Transverse colon (tissue), 4 donors: ENCODE measurements at places on chromosomes 11 and 22.
A peak's percentile ranks its signal among the peaks of the same experiment; 100 is the strongest.

- DNase-seq, result no peak
Measured at GRCh38 chr22:32849501-32849900, 48.0 kb downstream of the TIMP3 start.

GRCh38 chr22:32335471-32335870 lies 22.2 kb upstream of the RFPL3 start:
- no peak for DNase-seq

- DNase-seq, result no peak
Measured at GRCh38 chr11:2483426-2483825, 38.6 kb downstream of the KCNQ1 start.

DNA sequence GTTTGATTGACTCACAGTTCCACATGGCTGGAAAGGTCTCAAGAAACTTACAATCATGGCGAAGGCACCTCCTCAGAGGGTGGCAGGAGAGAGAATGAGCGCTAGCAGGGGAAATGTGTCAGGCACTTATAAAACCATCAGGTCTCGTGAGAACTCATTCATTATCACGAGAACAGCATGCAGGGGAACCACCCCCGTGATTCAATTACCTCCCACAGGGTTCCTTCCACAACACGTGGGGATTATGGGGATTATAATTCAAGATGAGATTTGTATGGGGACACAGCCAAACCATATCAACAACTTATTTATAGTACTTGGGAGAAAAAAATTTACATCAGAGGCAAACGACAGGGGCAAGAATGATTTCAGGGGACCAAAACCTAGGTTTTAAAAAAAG lies 3.0 kb downstream of the ME3 start:
- DNase-seq, result no peak

DNA sequence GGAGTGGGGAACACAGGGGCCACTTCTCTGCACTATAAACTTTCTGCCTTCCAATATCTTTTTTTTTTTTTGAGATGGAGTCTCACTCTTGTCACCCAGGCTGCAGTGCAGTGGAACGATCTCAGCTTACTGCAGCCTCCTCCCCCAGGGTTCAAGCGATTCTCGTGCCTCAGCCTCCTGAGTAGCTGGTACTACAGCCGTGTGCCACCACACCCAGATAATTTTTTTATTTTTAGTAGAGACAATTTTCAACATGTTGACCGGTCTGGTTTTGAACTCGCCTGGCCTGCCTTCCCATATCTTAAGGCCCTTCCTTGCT lies 1.7 kb downstream of the SLC3A2 start:
- DNase-seq, result no peak

- DNase-seq, result no peak
Measured at GRCh38 chr11:131491503-131491902, 121.1 kb downstream of the NTM start.

- no peak for DNase-seq
Measured at GRCh38 chr22:19056951-19057401, 65.2 kb downstream of the DGCR2 start.

DNA sequence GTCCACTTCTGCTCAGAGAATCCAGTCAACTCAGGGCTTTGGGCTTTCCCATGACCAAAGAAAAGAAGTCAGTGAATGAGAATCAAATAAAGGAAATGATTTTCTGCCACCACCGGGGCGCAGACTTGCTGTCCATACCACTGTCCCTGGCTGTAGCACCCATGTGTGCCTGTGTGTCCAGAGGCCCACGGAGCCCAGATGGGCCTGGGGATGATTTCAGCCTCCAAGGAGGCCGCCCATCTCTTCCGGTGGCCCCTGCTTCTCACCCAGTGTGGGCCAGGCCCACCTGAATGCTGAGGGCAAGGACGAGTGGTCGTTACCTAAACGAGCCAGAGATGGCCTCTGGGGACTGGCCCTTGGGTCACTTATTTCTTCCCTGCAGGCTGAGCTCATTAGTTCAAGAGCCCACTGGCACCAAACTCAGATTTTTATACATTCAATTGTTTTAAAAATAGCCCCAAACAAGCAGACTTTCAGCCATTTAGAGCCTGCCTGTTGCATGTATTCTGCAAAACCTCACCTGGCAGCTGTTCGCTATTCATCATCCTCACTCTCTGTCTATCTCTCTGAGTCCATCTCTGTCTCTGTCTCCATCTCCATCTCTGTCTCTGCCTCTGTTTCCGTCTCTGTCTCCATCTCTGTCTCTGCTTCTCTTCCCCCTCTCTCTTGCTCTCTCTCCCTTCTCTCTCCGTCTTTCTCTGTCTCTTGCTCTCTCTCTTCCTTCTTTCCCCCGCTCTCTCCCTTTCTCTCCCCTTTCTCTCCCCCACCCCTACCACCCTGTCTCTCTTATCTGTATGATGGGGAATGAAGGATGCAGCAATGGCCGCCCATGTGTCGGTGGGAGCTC lies 24.2 kb downstream of the KRTAP5-5 start:
- DNase-seq, result no peak

DNA sequence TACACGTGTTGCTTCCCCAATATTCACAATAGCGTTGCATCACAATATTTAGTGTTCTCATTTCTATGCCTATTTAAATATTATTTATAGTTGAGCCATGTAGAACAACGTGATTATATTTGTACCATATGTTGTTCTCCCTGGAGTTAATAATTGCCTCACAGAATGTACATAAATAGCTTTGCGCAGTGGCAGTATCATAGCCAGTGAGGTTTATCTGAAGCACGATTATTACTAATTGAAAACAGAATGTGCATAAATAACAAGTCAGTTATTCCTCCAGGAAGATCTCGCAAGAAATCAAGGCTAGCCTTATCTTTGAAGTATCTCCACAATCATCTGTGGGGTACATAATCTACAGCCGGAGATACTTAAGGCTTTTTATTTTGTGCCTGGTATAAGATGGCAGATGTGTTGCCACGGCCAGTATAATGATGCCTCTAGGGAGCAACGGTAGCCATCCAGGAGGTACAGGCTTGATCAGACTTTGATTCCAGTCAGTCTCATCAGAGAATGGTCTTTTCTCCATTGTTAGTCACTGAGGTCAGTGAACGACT lies 197.5 kb downstream of the MSANTD4 start:
- DNase-seq, result no peak

DNA sequence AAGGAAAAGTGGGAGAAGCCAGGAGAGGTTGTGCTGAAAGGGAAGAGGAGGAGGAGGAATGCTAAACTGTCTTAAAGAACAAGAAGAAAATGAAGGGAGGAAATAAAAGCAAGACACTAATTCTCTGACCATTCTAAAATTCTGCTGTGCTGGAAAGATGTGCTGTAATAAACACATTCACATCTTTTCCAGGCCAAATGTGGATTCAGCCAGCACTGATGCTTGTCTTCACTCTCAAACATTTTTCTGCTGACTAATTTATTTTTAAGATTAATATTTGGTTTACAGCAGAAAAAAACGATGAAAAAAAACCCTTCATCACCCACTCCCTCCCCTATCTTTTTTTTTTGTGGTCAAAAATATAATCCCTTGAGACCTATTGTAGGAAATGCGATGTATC lies 223.6 kb downstream of the SWAP70 start:
- no peak for DNase-seq

- no peak for DNase-seq
Measured at GRCh38 chr11:26621132-26621531, 49.1 kb upstream of the MUC15 start.

DNA sequence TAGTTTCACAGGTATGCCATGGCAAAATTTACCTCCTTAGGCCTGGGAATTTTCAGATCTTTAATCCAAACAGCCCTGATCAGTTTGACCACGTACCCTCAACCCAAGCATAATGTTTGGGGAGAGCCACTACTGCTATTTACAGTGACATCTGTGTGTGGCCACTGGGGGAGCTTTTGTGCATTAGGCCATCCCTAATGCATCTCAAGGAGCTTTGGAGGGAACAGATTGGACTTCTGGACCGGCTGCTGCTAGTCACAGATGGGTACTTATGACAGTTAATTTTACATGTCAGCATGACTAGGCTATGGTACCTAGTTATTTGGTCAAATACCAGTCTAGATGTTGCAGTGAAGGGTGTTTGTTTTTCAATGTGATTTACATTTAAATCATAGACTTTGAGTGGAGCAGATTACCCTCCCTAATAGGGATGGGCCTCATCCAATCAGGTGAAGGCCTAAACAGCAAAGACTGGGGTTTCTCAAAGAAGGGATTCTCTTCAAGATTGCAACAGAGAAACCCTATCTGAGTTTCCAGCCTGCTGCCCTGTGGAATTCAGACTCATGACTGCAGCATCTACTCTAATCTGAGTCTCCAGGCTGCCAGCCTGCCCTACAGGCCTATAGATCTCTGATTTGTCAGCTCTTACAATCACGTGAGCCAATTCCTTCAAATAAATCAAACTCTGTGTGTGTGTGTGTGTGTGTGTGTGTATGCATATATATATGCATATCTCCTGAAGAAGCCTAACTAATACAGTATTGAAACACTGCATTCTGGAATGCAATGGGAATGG lies 38.0 kb upstream of the GALNT18 start:
- no peak for DNase-seq

- no peak for DNase-seq
Measured at GRCh38 chr22:20748082-20748481, 25.8 kb upstream of the SERPIND1 start.

DNA sequence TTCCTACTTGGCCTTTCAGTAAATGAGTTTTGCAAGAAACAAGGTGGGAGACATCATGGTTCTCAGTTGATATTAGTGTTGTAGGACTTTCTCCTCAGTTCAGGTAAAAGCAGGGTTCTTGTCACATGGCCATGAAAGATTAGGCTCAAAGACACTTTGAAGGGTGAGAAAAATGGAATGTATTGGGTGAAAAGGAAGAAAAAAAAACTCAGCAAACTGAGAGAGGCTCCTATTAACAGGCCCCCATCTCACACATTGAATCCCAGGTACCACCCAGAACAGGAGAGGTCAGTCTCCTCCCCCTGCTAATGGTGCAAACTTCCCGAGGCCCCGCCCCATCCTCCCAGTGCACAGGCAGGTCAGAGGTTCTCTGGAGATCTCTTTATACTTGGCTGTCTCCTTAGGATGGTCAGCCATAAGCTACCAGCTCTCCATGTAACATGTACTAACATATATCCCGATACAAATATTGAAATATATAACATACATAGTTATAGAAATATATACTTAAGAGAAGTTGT lies 62.2 kb downstream of the MICAL2 start:
- peak; percentile 36 for DNase-seq

DNA sequence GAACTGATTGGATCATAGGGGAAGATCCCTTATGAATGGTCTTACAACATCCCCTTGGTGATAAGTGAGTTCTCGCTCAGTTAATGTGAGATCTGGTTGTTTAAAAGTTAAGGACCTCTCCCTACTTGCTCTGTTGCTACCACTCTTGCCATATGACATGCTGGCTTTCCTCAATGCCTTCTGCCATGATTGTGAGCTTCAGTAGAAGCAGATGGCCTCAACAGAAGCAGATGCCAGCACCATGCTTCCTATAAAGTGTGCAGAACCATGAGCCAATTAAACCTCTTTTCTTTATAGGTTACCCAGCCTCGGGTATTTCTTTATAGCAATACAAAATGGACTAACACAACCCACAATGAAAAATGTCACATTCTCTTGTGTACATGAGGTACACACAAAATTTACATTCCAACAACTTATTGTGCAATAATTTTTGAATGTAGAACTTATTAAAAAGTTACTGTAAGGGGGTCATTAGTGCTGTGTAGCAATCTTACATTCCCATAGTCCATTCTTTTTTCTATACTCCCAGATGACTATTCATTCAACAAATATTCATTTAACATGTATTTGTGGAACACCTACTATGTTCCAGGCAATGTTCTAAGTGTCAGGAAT lies 10.3 kb downstream of the CYP2R1 start:
- no peak for DNase-seq

- DNase-seq, result no peak
Measured at GRCh38 chr22:35393116-35394010, 6.6 kb upstream of the MCM5 start.

- DNase-seq, result peak; percentile 51
Measured at GRCh38 chr22:45441138-45441537, 27.6 kb downstream of the RIBC2 start.

DNA sequence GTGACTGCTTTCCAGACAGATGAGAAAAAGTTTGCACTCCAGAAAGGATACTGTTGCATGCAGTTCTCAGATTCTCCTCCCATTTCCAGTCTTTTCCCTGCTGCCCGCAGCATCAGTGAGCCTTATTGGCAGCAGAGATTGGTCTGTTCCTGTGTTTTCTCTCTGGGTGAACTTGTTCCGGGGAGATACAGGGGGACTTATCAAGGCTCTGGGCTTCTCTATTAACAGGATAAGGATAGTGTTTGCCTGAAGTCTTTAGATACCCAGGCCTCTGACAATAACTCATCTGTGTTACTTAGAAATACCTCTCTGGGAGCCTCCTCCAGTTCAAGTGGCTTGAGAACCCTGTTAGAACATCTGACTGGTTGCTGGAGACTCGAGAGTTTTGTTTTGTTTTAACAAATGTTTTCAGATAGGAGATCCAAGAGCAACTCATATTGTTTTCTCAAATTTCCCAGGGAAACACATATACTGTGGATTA lies 154.7 kb downstream of the BLID start:
- no peak for DNase-seq

DNA sequence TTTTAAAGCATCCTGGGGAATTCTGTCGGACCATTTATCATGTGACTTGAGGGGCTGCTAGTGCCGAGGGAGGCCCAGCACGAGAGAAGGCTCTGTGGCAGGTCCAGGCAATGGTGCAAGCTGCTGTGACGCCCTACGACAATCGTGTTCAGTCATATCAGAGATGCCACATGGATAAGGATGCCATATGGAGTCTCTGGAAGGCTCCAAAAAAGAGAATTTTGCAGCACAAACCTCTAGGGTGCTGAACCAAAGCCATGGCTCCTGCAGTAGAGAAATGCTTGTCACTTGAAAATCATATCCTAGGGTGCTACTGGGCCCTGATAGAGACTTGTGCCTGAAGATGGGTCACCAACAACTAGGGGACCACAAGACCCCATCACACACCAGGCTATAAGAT lies 6.7 kb upstream of the CD6 start:
- DNase-seq, result no peak

- DNase-seq, result no peak
Measured at GRCh38 chr22:23583836-23584235, 3.7 kb upstream of the IGLL1 start.

- DNase-seq, result no peak
Measured at GRCh38 chr11:76777305-76777704, 5.9 kb upstream of the TSKU start.

- peak; percentile 62 for DNase-seq
Measured at GRCh38 chr11:65744026-65744698, 23.6 kb upstream of the RNASEH2C start.

DNA sequence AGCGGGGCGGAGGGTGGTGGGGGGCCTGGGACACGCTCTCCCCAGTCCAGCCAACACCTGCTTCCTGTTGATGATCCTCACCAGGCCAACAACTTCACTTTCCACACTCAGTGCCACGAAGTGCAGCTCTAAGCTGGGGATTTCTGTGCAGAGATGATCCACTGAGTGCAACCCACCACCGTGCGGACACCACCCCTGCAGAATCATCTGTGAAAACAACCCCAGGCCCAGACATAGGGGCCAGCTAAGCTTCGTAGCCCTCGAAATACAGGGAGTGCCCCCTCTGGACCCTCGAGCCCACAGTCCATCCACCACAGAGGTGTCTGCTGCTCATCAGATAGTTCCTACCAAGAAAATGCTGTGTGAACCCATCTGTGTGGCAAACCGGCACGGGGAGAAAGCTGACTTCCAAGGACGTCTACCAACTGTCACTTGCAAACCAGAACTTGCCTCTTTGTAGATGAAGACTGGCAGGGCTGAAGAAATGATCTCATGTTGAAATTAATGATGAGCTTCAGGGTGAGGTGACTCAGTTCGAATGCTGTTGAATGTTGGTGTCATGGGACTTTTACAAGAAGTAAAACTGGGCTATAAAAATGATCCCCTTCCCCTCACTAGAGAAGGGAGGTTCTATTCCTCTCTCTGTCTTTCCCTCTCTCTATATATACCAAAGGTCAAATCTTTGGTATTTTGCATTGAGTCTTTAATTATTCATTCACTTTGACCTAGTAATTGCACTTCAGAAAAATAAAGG lies 73.4 kb downstream of the MYEOV start:
- no peak for DNase-seq
